SK-N-SH treated with all-trans-retinoic acid at 6 μM for 48 hours (cell line): ENCODE measurements at places on chromosomes 11 and 22.

GRCh38 chr11:8713760-8714454 is 31.3 kb downstream of the RPL27A start:
- ATAC-seq: no peak

GRCh38 chr11:105226091-105226490 is 86.5 kb upstream of the CARD18 start:
- ATAC-seq: no peak

- no peak for ATAC-seq
Measured at GRCh38 chr22:45793892-45794291, 122.3 kb downstream of the ATXN10 start.

GRCh38 chr11:8828580-8829361 is 82.2 kb upstream of the AKIP1 start:
- no peak for ATAC-seq

- ATAC-seq: no peak
Measured at GRCh38 chr11:15127341-15127740, 12.6 kb downstream of the INSC start.

DNA sequence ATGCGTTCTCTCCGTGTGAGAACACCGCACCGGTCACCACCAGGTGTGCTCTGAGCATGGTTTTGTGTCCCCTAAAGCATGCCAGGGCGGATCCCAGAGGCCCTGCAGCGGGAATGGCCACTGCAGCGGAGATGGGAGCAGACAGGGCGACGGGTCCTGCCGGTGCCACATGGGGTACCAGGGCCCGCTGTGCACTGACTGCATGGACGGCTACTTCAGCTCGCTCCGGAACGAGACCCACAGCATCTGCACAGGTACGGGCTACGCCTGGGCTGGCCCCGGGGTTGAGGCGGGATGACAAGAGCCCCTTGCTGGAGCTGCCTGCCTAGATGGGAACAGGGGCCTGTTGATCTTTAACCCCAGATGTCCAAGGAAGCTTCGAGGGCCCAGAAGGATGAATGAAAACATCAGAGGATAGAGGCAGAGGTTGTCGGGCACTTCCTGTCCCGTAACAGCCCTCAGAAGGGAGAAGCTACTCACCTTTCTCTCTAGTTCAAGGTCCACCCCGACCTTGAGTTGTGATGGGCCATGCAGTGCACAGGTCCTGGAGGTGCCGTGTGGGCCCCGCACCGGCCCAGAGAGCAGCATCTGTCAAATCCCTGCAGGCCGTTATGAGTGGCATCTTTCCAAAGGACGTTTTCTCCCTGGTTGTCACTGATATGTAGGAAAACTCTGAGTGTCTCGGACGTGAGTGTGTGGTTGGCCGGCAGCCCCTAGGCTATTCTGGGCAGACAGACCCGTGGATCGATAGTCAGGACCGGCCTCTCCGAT is 3.3 kb downstream of the CRELD2 start:
- no peak for ATAC-seq
